ENCODE measurements at places on chromosomes 6 and 20.

- DNase-seq = no peak
Measured at GRCh38 chr6:20916086-20916485, 381.8 kb downstream of the CDKAL1 start.

DNA sequence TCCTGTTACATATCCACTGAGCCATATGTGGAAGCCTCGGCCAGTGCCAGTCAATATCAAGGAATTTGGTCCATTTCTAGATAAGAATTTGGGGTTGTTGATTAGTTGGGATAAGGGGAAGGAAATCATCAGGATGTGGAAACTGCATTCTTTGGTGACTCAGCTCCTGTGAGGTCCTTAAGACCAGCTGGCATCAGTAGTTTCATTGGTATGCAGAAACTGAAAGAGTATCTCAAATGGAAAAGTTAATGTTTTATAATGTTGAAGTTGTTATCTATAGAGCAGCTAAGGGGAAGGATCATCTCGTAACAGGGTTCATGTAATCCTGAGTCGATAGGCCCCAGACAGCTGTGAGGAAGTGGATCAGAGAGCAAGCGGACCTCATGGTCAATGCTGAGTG, 87.9 kb upstream of the PRND start:
- peak; percentile 70 for DNase-seq

DNA sequence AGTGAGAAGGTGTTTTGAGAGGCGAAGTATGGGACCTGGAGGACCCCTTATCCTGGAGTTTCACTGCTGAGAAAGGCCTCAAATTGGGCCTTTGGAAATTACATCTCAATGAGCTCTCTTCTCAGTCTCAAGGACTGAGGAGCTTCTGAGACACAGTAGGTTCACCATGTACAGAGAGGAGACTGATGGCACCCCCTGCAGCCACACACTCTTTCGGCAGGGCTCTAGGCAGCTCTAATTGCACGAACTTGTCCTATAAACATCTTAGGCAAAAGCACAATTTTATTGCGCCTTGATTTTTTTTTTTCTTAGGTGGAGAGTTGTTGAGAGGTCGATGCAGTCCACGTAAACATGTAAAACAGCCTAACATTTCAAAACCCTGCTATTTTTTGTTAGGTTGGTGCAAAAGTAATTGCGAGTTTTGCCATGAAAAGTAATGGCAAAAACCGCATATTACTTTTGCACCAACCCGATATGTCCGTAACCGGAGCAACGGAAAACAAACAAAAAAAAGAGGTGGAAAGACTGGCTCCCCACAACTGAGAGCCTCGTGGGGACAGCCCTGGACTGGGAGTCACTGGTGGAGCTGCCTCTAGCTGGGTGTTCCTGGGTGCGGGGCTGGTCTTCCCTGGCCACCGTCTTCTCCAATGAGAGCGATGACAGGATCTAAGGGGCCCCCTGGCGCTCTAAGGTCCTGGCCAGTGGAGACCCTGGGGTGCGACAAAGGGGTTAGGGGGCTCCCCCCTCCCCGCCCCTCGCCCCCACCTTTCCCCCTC, 84.0 kb upstream of the EYA2 start:
- DNase-seq = no peak

DNA sequence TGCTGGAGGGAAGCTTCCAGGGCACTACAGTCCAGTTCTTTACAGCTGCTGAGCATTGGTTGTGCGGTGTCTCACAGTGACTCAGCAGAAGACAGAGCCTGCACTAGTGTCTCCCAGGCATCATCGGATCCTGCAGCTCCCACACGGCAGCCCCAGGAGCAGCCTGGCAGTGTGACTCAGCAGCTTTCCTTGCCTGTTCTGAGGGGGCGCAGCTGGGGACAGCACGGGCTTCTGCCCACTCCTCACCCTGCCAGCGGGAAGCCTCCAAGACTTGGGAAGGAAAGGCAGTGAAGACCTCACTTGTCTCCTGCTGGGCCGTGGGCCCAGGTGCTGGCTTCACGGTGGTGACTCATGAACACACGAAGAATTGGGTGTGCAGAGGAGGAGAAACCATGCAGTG, 165.4 kb downstream of the SYNDIG1 start:
- peak; percentile 85 for DNase-seq

DNA sequence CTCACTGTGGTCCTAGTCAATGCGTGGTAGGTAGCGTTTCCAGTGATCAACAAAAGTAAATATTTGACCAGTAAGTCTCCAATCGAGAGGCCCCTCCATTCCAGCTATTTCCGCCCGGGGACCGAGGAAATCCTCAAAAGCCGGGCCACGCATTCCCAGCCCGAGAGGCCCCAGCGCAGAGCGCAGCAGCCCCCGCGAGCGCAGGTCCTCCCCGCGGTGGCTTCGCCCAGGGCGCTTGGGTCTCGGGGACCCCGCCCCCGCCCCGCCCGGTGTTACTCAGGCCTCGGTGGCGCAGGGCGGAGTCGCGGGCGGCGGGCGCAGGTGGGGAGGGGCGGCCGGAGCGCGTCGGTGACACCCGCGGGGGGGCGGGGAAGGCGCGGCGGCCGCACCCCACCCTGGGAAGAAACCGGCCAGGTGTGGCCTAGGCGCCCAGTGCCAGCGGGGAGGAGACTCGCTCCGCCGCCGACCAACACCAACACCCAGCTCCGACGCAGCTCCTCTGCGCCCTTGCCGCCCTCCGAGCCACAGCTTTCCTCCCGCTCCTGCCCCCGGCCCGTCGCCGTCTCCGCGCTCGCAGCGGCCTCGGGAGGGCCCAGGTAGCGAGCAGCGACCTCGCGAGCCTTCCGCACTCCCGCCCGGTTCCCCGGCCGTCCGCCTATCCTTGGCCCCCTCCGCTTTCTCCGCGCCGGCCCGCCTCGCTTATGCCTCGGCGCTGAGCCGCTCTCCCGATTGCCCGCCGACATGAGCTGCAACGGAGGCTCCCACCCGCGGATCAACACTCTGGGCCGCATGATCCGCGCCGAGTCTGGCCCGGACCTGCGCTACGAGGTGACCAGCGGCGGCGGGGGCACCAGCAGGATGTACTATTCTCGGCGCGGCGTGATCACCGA, at the start of gene DSP:
Gene DSP, plus strand, starts transcription at position 497 of the 890 bp plus-strand sequence. Its CDS starts 245 bp downstream, at position 742.
- no peak for DNase-seq

- DNase-seq = peak; percentile 57
Measured at GRCh38 chr20:3980260-3981131, 34.9 kb downstream of the RNF24 start.

- DNase-seq = no peak
Measured at GRCh38 chr6:17281100-17281496, at the start of gene RBM24. TSS of gene RBM24 (plus strand) at chr6:17281361. CDS start at chr6:17281582, 221 bp downstream.

DNA sequence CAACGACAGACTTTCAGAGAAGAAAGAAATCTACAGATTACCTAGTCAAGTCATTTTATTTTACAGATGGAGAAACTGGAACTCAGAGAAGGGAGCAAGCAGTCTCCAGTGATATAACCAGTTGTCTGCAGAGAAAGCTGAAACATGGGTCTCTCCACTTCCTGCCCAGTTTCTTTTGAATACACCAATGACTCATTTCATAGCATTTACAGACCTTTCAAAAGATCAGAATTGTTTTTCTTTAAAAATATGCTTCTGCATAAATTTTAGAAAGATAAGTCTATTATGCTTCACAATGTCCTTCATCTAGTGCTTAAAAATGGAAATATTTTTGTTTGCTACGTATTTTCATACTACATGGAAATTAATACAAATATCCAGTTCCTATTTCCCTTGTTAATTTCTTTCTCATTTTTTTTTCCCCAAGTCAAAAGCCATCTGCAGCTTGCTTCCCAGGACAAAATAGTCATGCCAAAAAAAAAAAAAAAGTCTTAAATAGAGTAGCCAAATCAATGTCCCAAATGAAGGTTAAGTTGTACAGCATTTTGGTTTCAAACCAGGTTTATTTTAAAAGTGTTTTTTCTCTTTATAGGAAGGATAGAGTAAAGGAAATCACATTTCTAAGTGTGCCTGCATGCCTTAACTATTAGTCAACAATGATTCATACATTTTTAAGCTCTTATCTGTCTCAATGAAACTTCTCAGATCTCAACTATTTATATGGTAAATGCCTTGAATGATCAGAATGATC, 36.9 kb downstream of the ARHGAP18 start:
- peak; percentile 83 for DNase-seq

GRCh38 chr6:97292671-97293070, 9.7 kb upstream of the MMS22L start:
- DNase-seq = no peak

DNA sequence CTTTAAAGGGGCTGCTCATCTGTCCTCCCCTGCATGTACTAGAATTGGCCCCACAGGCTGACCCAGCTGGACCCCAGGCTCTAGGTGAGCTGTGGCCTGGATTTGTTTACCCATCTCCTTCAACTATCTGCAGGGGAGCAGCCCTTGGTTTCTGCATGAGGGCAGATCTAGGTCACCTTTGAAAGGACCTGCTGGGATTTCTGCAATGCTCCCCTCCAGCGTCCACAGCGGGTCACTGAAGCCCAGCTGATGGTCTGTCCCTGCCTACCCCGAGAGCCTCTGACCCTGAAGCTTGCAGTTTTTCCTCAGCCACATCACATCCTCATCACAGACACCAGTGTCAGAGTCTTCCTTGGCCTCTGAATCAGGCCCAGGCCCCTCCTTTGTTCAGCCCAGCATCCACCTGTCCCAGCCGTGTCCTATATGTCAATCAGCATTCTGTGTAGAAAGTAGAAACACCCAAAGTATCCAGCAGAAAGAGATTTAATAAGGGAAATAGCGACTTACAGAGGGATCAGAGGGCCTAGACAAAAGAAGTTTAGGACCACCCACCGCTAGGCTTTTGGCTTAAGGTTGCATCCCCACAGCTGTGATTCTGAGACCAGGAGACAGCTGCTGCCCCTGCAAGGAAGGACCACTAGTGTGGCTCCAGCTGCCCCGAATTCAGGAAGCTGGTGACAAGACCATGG, 243.1 kb downstream of the LRFN2 start:
- DNase-seq = no peak

DNA sequence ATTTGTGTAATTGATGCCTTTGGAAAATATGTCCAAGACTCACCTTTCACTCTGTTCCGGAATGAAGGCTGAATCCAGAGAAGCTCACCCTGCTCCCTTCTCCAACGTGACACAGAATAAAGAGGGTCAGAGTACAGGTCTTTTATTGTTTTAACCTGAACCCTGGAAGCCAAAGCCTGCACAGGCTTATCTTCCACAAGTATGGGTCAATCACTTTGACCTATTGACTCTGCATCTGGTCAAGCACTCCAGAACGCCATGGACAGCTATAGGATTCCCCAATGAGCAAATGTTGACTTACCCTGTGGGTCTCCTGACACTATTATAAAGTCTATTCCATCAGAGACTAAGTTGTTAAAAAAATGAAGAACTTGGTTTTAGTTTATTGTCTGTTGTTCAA, 158.4 kb upstream of the MYLIP start:
- DNase-seq = no peak

GRCh38 chr6:14857501-14857900, 388.4 kb upstream of the JARID2 start:
- no peak for DNase-seq

DNA sequence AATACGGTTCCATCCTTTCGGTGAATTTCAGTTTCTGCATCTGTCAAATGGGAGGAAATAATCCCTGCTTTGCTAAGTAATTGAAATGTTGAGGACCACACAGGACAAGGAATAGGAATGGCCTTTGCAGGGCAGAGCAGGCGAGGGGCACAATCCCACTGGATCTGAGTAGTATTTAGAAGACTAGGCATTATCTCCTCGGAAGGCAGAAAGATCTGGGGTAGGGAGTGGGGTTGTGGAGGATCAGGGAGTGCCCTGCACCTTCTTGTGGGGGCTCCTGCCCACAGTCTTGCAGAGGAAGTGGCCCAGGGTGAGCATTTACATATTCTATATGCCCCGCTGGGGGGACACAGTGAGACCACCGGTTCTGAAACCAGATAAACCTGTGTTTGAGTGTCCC, 87.1 kb upstream of the SIRPA start:
- DNase-seq = no peak

DNA sequence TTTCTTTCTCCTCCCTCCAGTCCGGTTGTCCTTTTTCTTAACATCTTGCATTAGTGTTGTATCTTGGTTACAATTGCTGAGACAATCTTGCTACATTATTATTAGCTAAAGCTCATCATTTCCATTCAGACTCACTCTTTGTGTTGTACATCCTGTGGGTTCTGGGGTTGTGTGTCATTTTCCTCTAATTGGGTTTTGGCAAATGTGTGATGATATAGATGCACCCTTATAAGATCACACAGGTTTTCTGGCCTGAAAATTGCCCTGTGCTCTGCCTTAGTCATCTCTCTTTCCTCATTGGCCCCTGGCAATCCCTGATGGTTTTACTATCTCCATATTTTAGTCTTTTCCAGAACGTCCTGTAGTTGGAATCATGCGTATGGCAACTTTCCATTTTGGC, 60.1 kb downstream of the PPP1R14C start:
- no peak for DNase-seq

- no peak for DNase-seq
Measured at GRCh38 chr6:129632172-129632613, 77.8 kb downstream of the ARHGAP18 start.

GRCh38 chr6:101539510-101540245, 146.2 kb downstream of the GRIK2 start:
- no peak for DNase-seq

DNA sequence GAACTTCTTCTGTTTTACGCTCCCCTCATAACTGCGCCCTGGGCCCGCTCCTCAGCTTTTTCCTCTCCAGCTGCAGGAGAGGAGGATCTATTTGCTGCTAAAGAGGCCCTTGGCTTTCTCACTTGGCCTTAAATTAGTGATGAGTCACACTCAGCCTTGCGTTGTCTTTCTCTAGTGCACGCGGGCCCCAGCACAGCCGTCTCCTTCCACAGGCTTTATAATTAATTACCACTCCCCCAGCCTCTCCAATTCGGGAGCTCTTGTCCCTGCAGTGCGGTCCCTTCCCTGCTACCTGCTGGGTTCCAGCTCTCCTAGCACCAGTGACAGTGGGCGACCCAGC, 25.2 kb downstream of the PACSIN1 start:
- DNase-seq = no peak

- no peak for DNase-seq
Measured at GRCh38 chr20:59453759-59454560, 150.4 kb upstream of the PHACTR3 start.

GRCh38 chr20:1946442-1946761, 47.5 kb downstream of the PDYN start:
- DNase-seq = no peak

DNA sequence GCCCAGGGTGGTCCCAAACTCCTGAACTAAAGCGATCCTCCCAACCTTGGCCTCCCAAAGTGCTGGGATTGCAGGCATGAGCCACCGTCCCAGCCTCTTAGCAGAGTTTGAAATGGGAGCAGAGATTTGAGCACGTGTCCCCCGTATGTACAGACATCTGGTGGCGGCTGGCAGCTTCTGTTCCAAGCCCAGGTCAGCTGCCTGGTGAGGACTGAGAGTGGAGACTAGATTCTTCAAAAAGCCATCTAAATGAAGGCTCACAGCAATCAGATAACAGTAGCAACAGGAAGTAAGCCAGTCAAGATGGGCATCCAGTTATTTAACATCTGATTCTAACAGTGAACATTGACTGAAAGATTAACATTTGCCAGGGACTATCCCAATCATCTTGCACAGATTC, 128.1 kb upstream of the AKAP12 start:
- no peak for DNase-seq

Measured in RCC 7860 (cell line).